ENCODE measurements at places on chromosomes 12 and 14.

GRCh38 chr12:109455706-109456105 lies 21.4 kb downstream of the KCTD10 start:
- DNase-seq: no peak

DNA sequence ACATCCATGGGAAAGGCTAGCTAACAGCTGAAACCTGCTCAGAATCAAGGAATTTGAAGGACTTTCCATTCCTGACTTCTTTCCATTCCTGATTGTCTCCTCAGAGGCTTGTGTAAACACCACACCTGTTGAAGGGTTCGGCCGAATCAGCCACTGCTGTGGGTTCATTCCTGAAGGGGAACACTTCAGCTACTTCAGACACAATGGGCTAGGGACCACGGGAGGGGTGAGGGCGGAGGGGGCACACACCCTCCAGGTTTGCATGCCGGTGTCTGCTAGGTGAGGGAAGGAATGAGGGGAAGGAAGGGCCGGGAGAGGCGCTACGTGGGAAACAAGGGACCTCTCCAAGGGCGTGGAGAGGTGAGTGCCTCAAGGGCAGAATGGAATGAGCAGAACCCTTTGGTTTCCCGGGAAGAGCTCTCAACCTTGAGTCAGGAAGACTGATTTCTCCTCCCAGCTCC lies 1.3 kb downstream of the GPRC5A start:
- no peak for DNase-seq

DNA sequence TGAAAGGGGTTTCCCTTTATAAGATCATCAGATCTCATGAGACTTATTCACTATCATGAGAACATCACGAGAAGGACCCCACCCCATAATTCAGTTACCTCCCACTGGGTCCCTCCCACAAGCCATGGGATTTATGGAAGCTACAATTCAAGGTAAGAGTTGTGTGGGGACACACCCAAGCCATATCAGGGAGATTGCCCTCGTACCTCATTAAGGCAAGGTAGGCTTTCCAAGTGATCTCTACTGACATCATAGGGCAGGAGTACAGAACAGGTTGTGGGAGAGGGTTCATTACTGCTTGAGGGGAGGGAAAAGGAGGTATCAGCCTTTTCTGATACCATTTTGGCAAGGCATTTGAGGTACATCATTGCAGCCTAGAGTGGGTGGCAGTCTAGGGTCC lies 524.6 kb downstream of the PRKD1 start:
- no peak for DNase-seq

- no peak for DNase-seq
Measured at GRCh38 chr12:100427078-100427477, 46.6 kb upstream of the NR1H4 start.

DNA sequence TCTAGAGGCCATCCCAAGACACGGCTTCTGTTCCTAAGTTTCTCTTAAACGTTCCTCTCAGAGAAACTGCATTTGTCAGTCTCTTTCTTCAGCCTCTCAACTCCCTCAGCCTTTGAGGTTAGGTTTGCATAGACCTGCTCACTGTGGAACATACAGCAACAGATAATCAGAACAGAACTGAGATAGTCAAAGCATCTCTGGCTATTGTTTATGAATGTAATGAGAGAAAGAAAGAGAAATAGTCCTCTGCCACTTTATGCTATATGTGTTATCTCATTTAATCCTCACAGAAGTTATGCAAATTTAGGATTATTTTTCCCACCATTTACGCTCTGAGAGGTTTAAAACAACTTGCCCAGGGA lies 190.6 kb downstream of the PHLDA1 start:
- DNase-seq: no peak

DNA sequence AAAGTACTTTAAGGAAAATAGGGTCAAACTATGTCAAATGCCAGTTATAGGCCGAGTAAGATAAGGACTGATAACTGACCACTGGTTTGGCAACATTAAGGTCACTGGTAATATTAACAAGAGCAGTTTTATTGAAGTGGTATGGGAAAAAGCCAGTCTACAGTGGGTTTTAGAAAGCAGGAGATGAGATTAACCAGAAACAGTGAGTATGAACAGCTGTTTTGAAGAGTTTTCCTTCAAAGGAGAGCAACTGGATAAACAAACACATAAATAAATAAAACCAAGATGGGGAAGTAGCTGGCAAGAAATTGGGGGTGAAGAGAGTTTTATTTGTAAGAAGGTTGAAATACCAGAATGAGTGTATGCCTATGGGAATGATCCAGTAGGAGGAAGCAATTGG lies 30.3 kb downstream of the KITLG start:
- no peak for DNase-seq

DNA sequence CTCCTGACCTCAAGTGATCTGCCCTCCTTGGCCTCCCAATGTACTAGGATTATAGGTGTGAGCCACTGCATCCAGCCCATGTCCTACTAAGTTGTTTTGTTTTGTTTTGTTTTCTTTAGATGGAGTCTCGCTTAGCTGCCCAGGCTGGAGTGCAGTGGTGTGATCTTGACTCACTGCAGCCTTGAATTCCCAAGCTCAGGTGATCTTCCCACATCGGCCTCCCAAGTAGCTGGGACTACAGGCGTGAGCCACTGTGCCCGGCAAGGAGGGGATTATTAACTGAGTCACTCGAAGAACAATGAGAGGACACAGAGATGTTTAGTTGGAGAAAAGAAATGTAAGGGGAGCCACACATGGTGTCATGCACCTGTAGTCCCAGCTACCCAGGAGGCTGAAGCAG lies 18.0 kb upstream of the ERBB3 start:
- DNase-seq: no peak

- DNase-seq: no peak
Measured at GRCh38 chr12:5965950-5966383, 20.9 kb upstream of the ANO2 start.

- DNase-seq: no peak
Measured at GRCh38 chr12:123757561-123757960, 4.5 kb upstream of the DNAH10 start.

DNA sequence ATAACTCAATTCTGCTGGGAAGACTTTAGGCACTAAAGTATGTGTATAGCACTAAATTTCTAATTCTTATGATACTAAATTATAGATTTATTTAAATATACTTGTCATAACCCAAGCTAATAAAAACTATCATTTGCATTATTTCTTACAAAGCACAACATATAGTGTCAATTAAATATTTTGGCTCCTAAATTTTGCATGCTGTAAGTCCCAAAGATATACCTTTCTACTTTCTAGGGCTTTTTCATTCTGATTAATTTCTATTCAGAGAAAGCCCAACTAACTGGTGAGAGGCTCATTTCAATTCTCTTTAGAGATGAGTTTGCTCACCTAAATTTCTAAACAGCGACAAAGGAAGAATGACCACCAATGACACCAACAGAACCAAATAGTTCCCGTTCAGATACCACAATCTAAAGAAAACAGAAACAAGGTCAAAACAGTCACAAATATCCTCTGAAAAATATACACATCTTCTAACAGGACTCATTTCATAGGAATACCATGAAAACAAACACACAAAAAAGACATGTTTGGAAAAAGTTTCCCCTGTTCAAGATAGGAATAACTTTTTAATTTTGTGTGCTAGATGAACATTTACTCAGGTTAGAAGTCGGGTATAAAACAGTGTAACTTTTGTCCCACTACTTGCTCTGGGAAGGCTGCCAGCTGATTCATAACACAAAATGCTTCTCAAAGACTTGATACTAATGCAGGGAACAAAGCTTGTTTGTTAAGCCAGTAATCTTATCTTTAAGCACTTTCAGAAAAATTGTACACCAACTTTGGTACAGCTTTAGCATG lies 7.6 kb downstream of the SLC38A2 start:
- DNase-seq: no peak

GRCh38 chr14:73810478-73811163 lies 41.0 kb upstream of the PTGR2 start:
- no peak for DNase-seq

DNA sequence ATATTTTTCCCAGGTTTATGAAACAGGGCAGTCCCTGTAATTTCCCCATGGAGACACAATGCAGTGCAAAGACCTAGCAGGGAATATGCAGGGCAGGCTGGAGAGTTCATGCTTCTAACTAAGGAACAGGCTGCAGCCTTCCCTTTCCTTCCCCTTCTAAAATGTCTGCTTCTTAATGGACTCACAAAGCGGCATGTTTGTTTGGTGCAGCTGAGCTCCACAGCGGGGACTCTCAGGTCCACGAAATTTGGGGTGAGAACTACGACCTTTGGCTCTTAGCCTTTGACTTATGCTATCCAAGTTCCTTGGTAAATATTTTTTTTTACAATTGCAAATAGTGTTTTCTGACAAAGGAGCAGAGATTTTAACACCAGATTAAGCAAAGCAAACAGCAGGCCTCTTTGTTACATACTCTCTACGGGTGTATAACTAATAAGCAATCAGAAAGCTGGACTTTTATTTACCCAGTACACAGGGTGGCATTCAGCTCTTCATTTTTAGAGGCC lies 323.6 kb downstream of the ZFP36L1 start:
- DNase-seq: no peak

GRCh38 chr12:45122768-45123380 lies 72.0 kb upstream of the DBX2 start:
- DNase-seq: peak; percentile 45

DNA sequence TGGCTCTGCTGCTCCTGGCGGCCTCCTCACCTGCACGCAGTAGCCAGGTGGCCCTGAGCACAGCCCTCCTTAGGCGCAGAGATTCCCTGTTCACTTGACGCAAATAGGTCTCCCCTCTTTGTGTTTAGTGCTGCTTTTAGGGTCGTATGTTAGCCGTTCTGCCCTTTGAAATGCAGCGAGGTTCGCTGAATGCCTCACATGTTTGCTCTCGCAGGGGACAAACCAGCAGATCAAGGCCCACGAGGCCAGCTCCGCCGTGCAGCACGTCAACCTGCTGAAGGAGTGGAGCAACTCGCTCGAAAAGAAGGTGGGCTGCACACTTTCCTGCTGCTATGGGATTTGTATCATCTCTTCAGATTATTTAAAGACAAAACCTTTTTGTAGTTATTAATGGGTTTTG lies 31.4 kb upstream of the AMN start:
- no peak for DNase-seq

DNA sequence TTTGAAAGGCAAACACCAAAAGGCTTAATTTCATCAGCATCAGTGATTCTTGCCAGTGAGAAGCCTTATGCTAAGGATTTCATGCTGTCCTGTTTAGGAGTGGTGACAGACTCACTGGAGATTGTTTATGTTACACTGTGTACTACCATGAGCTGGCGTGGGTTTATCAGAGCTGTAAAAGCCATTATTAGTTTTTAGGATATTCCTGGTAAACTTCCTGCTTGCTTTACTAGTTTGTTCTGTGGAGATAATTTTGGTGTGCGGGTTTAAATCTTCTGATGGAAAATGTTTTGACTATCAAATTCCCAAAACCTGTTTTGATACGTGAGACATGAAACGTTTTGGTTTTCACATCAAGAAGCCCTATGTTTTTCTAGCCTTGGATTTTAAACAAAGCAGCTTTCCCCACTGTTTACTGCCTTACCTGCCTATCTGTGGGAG lies 15.2 kb downstream of the PPFIBP1 start:
- peak; percentile 82 for DNase-seq

DNA sequence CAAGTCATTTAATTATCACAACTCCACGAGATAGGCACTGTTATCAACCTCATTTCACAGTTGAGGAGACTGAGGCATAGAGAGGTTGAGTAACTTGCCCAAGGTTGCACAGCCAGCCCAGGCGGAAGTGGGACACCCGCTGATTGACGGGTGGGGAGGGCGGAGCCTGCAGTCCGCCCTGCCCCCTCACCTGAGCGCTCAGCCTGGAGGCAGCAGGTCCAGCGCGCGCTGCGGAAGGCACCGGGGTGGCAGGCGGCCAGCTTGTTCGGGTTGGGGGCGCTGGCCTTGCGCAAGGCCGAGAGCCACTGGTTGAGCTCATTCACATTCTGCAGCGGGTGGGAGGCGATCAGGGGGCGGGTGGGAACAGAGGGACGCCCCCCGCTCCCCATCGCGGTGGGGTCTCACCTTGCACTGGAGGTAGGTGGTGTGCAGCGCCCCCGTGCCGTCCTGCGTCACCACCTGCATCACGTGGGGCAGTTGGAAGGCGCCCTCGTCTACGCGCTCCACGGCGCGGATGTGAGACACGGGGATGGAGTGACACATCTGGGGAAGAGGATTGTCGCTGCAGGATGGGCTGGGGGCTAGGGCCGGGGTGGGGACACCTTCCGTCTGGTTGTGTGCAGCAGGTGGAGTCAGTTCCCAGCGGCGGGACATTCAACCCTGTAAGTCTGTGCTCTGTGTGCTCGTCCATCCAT lies 31.7 kb downstream of the RASAL1 start:
- DNase-seq: peak; percentile 28

DNA sequence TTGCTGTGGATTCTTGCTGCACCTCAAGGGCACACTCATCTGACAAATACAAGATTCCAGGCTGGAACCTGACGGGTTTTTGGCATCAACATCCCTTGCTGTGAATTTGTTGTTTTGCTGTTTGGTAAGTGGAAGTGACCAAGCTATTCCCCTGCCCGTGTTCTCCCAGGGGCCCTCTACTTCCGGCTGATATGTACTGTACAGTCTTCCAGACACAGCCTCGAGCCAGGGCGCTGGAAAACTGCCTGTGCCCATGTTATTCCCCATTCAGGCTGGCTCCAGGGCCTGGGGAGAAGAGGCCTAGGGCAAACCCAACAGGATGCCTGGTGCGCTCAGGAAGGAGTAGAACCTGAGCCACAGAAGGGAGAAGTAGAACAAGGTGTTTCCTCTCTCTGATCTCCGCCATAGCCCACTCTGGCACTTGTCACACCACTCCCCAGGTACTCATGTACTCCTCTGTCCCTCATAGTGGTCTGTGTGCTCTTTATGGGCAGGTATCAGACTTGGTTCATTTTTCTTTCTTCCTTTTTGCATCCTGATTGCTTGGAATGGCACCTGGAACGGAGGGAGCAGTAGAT lies 67.8 kb upstream of the LTA4H start:
- DNase-seq: no peak

DNA sequence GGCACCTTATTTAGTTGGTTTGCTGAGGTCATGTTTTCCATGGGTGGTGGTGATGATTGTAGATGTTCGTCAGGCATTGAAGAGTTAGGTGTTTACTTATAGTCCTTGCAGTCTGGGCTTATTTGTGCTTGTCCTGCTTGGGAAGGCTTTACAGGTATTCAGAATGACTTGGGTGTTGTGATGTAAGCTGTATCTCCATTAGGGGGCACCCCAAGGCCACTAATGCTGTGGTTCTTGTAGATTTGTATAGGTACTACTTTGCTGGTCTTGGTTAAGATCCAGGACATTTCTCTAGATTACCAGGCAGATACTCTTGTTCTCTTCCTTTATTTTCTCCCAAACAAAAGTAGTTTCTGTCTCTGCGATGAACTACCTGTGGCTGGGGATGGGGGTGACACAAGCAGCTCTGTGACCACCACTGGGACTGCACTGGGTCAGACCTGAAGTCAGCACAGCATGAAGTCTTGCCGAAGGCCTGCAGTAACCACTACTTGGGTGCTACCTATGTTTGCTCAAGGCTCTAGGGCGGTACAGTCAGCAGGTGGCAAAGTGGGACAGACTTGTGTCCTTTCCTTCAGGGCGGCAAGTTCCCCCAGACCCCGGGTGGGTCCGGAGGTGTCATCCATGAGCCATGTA lies 35.8 kb upstream of the FBXO33 start:
- peak; percentile 36 for DNase-seq

- DNase-seq: peak; percentile 99
Measured at GRCh38 chr12:57242691-57243454, 8.1 kb downstream of the STAC3 start.

Measured in NCI-H526 treated with DMSO at 0.1 percent for 48 hours (cell line).